Renal cortex interstitium (tissue), 15 donors: ENCODE measurements at places on chromosomes 16 and 17. TPM values are rescaled to one million over a fixed set of nuclear protein-coding genes. Genes with fewer than 3 reads are reported as not detected.

NXPH3 gene
- 0.90 TPM for polyA plus RNA-seq

ICAM2 gene
- polyA plus RNA-seq, result 23.0 TPM

- DNase-seq, result no peak
Measured at GRCh38 chr16:86819533-86819892, 241.2 kb downstream of the FOXL1 start.

CHRNE gene
- 2.8 TPM for polyA plus RNA-seq

ARMC5 gene
- 14.3 TPM for polyA plus RNA-seq

GRCh38 chr17:38852771-38853291 is 690 bp downstream of the RPL23 start:
- no peak for DNase-seq

- no peak for DNase-seq
Measured at GRCh38 chr17:74199306-74200092, 4.0 kb upstream of the RPL38 start.

HOXB3 gene
- polyA plus RNA-seq, result 258 TPM

GRCh38 chr17:66348584-66349165 is 46.3 kb downstream of the PRKCA start:
- no peak for DNase-seq

- DNase-seq, result no peak
Measured at GRCh38 chr16:68273896-68274295, 9.6 kb downstream of the SLC7A6 start.

ABCC6 gene
- polyA plus RNA-seq, result 25.6 TPM

- DNase-seq, result no peak
Measured at GRCh38 chr17:34675143-34675542, 95.8 kb downstream of the TMEM132E start.

- DNase-seq, result no peak
Measured at GRCh38 chr17:69958063-69958462, 117.0 kb upstream of the KCNJ16 start.

- no peak for DNase-seq
Measured at GRCh38 chr16:26993963-26994362, 72.8 kb upstream of the C16orf82 start.

DNA sequence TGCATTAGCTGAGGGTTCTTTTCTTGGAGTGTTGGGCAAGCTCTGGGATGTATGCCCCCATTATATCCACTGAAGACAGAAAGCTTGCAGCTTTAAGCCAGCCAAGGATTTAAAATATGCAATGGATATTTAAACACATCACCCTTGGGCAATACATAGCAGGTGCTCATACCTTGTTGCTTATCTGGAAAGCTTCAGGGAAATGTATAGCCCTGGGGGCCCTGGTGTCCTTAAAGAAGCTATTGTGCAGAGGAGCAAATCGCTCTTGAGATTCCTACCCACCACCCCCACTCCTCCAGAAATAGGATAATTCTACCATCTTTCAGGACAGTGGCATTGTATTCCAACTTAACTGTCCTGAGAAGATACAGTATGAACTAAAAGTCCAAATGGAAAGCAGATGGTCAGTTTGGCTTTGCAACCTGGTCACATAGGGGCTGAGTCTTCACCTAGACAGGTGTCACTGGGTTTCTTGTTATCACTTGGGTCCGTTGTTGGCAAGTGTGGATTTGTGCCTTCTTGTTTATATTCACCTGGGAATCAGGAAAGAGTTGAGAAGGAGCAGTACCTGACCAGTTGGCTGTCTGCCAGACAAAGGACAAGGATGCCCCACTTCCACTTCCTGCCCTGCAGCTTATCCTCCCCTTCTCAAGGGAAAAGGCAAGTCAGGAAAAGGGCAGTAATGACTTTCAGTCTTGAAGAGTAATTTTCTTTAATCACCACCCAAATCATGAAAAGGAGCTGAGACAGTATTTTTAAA is 3.4 kb downstream of the ANKRD40CL start:
- DNase-seq, result no peak

- DNase-seq, result no peak
Measured at GRCh38 chr17:42891539-42892152, 9.0 kb upstream of the G6PC1 start.

FAM171A2 gene
- polyA plus RNA-seq, result 36.9 TPM

DNA sequence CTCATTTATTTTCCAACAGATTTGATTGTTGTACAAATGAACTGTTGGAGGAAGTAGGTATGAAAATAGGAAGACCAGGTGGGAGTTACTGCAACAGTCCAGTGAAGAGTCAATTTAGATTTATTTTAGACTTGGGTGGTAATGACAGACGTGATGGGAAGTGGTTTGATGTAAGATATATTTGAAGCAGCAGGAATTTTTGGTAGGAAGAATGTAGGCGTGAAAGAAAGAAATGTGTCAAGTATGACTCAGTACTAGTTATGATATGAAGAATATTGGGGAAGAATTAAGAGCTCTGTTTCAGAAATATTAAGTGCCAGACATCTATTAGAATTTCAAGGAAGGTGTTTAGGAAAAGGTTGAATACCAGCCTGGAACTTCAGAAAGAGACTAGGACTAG is 247.9 kb upstream of the AXIN2 start:
- DNase-seq, result no peak

GRCh38 chr16:68718590-68718989 is 18.5 kb upstream of the CDH1 start:
- DNase-seq, result no peak

DNA sequence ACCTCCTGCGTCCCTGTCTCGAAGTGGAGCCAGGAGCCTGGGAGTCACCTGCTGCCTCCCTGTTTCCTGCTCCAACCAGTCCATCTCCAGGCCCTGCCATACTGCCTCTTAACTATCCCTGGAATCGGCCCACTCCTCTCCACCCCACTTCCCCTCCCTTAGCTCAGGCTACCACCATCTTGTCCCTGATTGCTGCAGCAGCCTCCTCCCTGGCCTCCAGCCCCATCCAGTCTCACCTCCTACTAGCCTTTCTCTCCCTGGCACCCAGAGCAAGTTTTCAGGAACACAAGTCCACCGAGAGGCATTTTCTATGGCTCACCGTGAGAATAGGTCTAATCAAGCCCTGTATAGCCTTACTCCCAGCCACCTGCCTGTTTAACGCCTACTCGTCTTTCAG is 865 bp upstream of the CAMKK1 start:
- DNase-seq, result no peak

DNA sequence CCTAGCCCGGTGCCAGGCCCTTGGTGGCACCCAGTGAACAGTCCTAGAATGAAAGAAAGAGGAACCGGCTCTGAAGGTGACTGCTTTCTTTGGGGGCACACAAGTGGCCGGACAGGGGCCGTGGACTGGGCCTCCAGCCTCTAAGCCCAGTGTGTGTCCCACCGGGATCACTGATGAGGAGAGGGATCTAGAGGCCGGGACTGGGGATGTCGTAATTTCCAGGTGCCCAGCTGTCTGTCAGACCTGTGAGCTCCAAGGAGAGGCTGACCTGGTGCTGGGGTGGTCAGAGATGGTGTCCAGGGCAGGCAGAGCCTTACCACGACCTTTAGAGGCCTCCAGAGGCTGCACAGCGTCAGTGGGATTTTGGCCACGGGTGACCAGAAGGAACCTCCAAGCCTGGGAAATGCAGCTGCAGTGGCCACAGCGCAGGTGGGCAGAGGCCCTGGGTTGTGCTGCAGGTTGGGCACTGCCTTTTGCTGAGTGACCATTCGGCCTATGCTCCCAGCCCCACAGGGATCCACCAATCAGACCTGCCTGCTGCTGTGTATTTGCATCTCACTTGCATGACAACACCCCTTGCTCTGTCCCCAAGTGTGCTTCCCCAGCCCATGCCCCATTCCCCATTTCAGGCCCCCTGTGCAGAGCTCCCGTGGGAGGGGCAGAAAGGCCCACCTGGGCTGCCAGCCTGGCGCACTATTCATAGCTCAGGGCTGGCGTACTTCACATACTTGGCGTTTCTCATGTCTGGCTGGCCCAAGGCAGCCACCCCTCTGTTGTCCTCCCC is 12.5 kb downstream of the ARHGAP23 start:
- DNase-seq, result no peak

GRCh38 chr17:50708050-50709000 is 611 bp upstream of the ANKRD40 start:
- DNase-seq, result no peak

DNA sequence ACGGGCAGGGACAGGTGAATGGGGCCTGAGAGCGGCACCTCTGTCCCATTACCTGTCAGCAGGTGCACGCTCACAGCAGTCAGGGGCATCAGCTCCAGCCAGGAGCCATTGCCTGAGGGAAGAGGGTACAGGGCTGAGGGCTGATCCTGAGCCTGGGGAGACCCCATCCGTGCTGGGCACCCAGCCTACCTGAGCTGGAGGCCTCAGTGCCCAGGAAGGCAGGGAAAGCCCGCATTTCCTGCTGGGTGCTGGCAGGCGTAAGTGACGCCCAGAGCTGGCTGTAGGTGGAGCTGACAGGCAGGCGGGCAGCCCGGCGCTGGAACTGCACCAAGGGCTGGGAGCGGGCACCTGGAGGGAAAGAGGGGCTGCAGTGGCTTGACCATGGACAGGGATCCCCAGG is 7.4 kb downstream of the FAM171A2 start:
- no peak for DNase-seq
